Retinal pigment epithelial cell (primary cell): ENCODE measurements at places on chromosomes 16 and 17.

DNA sequence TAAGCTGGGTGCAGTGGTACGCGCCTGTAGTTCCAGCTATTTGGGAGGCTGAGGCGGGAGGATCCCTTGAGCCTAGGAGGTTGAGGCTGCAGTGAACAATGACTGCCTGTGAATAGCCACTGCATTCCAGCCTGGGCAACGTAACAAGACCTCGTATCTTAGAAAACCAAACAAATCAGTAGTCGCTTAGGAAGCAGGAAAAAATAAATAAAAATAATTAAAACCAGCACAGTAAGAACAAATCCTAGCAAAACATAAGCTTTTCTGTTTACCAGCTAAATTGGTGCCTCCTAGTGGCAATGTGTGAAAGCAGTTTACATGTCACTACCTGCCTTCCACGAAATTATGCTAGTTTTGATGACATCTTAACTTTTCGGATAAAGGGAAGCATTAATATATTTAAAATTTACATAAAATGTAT is 1.3 kb downstream of the ARMC5 start:
- no peak for DNase-seq

- no peak for DNase-seq
Observed at GRCh38 chr17:73777131-73777449, 132.8 kb upstream of the SDK2 start.

- DNase-seq, result no peak
Observed at GRCh38 chr16:1283996-1284616, 25.3 kb upstream of the UBE2I start.

GRCh38 chr17:28645576-28645939 is 600 bp upstream of the BLTP2 start:
- no peak for DNase-seq

- no peak for DNase-seq
Observed at GRCh38 chr17:57523926-57524632, 221.0 kb downstream of the CCDC182 start.

DNA sequence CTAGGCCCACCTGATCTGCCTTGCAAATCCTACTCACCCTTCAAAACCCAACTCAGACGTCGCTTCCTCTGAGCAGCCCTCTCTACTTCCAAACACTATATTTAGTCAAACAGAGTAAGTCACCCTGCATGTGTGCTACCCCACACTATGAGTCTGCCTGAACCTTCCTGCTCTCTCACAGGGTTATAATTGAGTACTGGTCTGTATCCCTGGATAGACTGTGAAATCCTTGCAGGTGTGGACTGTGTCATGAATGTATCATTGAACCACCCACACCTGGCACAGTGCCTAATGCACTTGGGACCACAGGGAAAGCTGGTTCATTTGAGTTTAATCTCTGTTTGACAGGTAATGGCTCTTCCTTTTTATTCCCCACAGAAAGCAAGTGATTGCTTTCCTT is 3.4 kb downstream of the FBXO39 start:
- no peak for DNase-seq

DNA sequence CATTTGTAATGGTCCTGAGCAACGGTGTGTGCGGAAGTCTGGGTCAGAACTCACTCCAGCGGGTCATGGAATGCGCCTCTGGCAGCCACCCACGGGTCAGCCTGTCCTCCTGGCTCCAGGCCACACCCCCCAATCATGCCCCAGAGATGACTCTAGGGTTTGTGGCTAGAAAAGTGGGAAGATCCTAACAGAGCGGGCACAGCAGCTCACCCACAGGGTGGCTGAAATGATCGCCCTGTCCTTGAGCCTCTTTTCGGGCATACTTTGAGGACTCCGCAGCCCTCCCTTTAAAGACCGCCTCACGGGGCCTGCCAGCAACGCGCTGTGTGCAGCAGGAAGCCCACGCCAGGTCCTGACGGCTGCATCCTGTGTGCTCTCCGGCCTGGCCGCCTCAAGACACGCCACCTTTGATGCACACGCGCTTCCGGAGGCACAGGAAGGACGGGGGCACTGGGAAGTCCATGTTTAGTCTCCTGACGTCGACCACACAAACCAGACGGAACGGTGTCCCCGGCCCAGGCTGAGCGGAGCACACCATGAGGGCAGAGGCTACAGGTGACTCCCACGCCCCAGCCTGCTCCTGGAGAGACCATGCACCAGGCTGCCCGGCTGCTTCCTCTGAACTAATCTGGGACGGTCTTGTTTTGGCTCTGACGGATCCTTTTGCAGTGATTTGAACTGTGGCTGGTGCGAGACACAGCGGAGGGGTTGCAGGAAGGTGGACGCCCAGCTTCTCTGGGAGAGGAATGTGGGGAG is 92.9 kb downstream of the TBC1D16 start:
- DNase-seq, result no peak

DNA sequence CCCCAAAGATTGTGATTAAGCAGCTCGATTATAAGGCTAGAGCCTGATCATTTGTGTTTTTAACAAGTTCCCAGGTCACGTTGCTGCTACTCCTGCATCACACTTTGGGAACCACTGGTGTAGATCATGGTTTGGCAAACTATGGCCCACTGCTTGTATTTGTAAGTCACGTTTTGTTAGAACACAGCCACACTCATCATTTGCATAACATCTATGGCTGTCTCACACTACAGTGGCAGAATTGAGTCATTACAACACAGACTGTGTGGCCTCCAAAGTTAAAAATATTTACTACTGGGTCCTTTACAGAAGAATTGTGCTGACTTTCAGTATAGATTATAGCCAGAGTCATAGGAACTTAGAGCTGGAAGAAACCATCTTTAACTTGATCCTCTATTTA is 515.3 kb upstream of the PSMD7 start:
- no peak for DNase-seq

DNA sequence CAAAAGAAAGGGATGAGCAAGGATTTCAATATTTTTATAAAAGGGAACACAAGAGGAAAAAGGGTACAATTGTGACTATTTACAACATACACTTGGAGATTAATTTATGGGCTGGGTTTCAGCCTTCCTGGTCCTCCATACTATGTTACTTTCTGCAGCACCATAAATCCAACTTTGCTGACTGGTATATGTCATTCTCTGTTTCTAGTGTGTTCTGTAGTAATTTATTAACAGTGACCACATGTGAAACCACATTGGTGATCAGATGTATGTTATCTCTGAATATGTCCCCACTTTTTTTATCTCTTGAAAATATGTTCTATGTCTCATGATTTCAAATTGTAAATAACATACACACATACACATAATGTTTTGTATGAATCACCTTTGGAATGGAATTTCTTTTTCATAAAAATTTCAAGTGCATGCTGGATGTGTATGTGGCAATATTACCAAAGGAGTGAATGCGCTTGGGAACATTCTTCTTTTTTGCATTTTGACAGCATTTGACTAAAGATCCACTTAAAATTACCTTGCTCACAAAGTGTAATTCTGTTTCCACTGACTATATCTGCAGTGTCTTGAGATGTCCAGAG is 2.9 kb upstream of the LYRM9 start:
- DNase-seq, result no peak

DNA sequence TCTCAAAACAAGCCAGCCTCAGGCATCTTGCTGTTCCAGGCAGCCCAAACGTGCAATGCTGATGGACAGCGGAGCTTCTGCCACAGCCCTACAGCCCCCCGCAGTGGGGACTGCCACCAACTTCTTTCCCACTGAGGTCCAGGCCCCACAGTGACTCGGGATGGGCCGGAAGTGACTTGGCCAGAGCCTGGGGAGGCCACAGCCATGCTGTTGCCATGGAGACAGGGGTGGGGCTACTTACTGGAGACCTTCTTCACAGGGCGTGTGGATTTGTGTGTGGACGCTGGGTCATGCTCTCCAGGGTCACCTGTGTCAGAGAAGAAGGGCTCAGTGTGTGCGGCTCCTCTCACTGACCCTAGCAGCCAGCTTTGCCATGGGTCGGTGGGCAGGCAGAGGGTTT is 15.0 kb downstream of the TRIM25 start:
- no peak for DNase-seq

DNA sequence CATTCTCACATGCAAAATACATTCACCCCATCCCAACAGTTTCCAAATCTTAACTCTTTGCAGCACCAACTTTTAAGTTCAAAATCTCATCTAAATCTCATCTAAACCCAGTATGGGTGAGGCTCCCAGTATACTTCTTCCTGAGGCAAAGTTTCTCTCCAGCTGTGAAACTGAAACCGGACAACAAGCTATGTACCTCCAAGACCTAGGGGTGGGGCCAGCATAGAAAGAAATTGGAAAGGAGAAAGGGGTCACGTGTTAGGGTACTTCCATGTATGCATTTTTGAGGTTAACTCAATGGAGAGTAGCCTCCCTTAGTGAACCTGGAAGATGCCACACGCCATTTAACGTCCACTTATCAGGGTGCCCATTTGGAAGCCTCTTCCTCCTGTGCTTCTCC is 23.9 kb upstream of the LRRC75A start:
- no peak for DNase-seq

GRCh38 chr17:7814969-7815368 is 19.0 kb upstream of the KDM6B start:
- DNase-seq, result no peak

DNA sequence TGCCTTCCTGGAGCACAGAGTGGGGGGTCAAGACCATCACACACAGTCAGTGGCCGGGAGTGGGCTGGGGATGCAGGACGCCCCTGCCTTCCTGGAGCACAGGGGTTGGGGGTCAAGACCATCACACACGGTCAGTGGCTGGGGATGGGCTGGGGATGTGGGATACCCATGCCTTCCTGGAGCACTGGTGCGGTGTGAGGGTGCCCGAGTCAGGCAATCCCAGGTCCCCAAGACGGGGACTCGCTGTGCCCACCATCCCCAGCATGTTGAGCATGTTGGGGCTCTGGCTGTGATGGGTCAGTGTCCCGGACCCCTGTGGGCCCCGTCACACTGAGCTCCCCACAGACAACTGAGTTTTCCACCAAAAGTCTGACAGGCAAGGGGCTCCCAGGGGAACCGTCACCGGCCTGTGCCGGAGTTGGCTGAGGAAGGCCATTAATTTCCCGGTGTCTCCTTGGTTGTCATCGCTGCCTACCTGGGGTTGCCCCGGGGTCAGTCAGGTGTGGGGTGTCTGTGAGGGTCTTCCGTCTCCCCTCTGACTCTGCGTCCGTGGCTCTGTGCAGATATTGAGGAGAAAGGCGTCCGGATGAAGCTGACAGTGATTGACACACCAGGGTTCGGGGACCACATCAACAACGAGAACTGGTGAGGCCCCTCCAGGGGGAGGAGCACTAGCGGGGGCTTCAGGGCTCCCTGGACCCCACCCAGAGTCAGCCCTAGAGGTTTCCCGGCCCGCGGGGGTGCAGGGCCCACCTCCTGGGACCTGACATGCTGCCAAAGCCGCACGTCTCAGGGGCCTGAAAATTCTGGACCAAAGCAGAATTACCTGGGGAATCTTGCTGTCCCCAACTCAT is 347.1 kb downstream of the SEC14L1 start:
- DNase-seq, result no peak

DNA sequence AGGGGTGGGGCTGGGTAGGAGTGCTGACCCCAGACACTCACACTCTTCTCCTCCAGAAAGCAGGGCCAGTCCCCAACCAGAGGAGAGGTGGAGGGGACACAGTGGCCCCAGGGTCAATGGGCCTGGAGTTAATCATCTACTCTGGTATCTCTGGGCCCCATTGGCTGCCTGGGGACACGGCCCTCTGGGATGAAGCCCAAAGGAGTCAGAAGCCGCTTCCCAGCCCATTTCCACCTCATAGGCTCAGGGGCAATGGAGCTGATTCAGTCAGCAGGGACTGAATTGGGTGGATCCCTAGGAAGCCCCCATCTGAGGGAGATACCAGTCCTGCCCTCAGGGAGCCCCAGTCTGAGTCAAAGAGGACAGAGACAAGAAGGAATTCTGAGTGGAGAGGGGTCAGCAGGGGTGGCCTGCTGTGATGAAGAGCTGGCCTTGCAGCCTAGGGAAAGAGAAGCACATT is 2.9 kb upstream of the NAGS start:
- no peak for DNase-seq

DNA sequence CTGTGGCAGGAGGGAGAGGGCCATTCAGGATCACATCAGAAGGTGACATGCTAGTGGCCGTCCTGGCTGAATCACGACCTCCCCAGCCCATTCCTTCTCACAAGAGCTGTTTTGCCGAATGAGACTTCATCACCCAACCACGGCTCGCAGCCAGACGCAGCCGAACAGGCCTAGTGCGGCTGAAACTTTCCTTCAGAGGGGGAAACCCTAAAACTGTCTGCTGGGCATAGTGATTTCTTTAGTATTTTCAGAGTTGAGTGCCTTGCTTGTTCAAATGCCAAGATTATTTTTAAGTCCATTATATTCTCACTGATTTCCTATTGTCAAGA is 343.7 kb downstream of the CPPED1 start:
- DNase-seq, result no peak
